Esophagus squamous epithelium (tissue), 5 donors: ENCODE measurements at places on chromosomes 13 and 19.

GRCh38 chr13:79190932-79191331 is 215.1 kb downstream of the RBM26 start:
- no peak for DNase-seq

DNA sequence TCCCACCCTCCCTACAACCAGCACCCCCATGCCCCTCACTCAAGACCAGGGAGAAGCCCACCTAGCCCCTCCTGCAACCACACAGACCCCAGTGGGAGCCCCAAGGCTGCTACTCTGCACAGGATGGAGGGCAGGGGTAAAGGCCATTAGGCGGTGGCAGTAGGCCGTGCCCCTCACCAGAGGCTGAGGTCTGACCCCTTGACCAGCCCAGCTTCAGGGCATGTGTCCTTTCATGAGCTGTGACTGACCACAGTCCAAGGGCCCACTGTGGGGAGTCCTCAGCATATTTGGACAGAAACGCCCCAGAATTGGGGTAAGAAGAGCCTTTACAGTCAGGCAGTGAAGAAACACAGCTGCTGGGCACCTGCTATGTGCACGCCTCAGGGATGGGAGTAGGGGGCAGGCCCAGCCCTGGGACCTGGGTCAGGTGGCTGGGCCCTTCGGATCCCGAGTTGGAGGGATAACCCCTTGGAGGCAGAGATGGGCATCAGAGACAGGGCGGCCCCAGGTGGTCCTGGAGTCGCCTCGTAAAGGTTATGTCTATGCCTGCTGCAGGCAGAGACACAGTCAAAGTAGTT is 1.7 kb upstream of the RPS5 start:
- DNase-seq, result no peak

DNA sequence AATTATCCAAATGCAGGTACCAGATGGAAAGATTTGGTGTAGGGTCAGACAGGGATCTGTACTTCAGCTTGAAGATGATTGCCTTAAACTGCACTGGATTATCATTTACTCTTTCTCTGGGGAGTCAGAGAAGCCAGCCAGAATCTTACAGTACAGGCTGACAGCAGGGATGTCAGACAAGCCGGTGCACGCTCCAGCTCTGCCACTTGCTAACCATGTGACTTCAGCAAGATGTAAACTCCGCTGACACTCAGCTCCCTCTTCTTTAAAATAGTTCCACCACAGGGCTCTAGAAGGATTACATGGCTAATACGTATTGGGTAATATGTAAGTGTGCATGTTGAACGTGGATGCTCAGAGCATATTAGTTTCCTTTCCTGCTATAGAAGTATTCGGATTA is 251.4 kb upstream of the MAB21L1 start:
- no peak for DNase-seq

DNA sequence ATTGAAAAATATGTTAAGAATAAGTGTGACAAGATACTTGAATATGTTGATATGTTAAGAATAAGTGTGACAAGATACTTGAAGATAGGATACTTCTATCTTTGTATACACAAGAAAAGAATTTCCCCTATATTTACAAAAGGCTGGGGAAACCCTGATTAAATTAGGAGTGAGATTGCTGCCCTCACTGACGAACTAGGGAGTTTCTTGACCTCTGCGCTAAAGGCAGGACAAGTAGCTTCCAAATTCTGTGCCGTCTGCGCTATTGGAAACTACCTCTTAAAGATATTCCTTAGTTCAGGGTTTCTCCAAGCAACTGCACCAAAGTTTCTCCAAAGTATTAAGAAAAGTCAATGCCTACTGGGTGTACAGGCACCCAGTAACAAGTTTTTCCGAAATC is 730 bp downstream of the ZNF260 start:
- DNase-seq, result no peak

DNA sequence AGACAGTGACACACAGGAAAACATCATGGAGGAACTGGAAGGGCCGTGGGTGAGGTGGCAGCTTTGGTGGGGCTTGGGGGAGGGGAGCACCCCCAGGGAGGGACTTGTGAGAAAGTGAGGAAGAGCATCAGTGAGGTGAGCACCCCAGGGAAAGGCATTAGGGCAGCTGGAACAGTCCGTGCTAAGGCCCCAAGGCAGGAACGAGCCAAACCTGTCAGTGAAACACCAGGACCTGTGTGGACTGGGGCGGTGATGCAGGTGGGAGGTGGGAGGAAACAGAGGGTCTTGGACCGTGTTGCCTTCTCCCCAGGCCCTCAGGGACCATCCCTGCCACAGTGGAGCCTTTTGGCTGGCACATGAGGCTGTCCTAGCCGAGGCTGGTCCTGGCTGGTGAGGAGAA is 17.3 kb upstream of the SLC7A10 start:
- no peak for DNase-seq

- no peak for DNase-seq
Measured at GRCh38 chr19:23981863-23982262, 67.2 kb downstream of the ZNF726 start.
